CD8-positive, alpha-beta memory T cell (primary cell): ENCODE measurements at places on chromosomes 5 and 9.

- no peak for DNase-seq
Measured at GRCh38 chr5:73544429-73545402, 20.7 kb downstream of the ANKRA2 start.

DNA sequence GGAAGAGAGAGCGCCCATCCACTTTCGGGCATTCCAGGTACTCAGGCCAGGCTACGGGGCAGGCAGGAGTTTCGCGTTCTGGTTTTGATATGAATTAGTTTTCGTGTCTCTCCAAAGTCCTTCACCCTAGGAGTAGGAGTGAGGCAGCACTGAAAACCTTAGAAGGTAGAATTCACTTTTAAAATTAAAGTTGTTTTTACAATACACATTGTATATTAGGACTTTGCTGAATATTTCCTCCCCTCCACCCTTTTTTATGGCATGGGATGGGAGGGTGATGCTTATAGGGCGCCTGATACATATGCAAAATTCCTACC lies 747 bp downstream of the ITGA1 start:
- DNase-seq, result no peak

GRCh38 chr5:11522796-11523195 lies 381.4 kb downstream of the CTNND2 start:
- no peak for DNase-seq

- no peak for DNase-seq
Measured at GRCh38 chr5:38724301-38725030, 121.3 kb upstream of the OSMR start.

DNA sequence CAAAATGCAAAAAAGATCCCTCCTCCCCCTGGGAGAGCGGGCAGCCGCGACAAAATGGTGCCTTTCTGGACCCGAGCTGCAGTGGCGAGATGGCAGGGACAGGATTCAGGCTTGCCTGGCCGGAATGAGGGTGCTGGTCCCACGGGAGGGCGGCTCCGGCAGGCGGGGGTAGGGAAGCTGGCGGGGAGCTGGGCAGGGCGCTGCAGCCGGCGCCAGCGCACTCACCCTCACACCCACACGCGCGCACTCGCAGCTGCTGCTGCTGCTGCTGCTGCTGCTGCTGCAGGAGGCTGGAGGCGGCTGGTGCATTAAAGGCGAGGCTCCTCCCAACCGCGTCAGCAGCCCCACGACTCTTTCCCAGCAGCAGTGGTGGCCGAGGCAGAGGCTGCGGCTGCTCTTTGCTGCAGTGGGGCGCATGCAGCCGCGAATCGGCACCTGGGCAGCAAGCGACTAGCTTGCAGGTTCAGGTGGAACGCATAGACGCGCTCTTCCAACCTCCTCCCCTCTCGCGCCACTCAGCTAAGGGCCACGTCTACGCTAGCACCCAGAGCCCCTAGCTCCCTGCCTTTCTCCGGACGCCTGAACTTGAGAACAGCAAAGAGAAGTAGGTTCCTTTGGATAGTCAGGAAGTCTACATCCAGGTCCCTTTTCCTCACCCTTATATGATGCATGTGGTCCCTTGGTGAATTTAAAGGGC lies at the start of gene PPP2R2B:
Gene PPP2R2B, minus strand, starts transcription at position 282 of the 697 bp plus-strand sequence.
- DNase-seq, result peak; percentile 38

DNA sequence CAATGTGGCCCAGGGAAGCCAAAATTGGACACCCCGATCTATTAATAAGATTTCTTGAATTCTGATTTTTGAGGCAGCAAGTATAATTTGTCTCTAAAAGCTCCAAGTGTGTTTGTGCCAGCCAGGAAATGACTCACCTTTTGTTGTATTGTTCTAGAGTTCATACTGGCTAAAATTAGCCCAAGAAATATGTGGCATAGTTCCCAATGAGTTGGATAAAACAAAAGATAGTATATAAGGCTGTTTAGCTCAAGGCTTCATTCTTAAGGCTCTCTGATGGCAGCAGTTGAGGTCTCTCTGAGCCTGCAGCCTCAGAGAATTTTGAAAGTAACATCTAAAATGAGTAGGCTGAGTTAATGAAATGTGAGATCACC lies 21.6 kb downstream of the HMGXB3 start:
- DNase-seq, result no peak

- DNase-seq, result no peak
Measured at GRCh38 chr5:147912011-147912410, 5.7 kb upstream of the C5orf46 start.

- DNase-seq, result no peak
Measured at GRCh38 chr5:1217596-1218206, 7.5 kb upstream of the SLC6A18 start.

DNA sequence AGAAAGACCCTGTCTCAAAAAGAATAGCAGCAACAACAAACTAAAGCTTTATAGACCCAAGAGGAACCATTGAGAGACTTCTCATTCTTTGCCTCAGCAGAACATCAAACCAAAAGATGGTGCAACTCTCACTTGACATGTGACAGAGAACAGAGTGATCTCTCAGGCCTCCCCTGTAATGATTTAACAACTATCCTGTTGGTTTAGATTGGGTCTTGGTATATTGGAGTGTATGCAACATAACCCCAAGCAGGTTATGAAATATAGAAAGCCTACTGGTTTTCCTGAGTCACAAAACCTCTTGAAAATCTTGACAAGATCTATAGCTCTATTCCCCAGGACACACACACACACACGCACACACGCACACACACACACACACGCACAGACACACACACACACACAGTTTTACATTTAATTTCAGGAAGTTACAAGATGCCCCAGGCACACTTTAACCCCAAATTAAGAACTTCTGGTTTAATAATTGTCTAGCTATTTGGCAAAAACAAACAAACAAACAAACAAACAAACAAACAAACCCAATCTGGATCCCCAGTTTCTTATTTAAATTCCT lies 6.5 kb upstream of the FGF1 start:
- no peak for DNase-seq

DNA sequence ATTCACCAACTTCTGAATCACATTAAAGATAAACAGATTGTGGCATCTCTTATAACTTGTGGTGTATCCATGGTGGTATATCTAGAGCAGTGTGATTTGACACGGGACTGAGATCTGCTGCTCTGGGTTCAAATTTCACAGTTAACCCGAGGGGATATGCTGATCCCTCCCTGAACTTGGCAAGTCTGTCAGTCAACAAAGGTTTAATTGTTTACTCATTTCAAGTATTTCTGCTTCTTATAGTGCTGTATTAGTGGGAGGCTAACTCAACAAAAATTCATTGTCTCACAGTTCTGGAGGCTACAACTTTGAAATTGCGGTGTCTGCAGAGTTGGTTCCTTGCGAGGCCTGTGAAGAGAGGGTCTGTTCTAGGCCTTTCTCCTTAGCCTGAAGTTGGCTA lies 1175.2 kb downstream of the PTPRD start:
- no peak for DNase-seq

DNA sequence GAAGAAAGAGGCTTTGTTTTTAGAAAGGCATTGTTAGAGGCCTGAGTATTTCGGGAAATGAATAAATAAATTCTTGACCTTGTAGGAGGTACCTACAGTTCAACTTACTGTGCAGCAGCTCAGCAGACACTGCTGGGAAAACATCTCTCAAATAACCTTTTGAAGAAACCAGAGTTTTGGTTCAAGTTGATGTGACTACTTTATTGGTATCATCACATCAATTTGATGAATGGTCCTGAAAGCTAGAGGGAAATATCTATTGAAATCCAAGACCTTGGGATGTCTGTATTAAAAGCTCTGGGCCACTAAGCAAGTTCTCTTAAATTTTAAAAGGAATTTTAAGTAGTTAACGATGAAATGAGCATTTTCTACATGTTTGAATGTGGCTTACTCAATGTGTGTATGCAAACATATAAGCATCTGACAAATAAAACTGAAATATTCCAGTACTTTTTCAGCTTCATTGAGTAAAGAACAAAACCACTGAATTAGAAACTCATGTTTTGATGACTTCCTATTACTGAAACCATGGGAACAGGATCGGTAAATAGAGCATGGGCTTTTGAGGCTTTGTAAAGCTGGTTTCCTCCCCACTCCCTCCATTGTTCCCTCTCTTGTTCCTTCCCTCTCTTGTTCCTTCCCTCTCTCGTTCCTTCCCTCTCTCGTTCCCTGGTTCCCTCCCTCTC lies 36.7 kb downstream of the SLC27A6 start:
- DNase-seq, result no peak

DNA sequence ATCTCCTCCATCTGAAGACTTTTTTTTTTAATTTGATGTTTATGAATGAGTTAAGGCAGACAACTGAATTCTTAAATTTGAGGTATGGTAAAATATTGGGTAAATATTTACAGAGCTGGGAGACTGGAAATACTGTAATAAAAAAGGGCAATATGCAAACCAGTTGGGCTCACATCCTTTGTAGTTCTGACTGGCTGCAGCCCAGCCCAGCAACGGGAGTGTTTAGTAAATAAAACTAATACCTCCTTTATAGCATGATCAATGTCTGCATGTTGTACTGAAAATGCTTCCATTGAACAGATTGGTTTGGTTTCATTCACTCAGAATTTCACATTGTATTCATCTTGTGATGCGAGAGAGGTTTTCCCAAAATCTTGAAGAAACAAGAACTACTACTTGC lies 365.0 kb downstream of the DMRT2 start:
- DNase-seq, result no peak

- no peak for DNase-seq
Measured at GRCh38 chr9:114163517-114163951, 8.2 kb downstream of the COL27A1 start.

DNA sequence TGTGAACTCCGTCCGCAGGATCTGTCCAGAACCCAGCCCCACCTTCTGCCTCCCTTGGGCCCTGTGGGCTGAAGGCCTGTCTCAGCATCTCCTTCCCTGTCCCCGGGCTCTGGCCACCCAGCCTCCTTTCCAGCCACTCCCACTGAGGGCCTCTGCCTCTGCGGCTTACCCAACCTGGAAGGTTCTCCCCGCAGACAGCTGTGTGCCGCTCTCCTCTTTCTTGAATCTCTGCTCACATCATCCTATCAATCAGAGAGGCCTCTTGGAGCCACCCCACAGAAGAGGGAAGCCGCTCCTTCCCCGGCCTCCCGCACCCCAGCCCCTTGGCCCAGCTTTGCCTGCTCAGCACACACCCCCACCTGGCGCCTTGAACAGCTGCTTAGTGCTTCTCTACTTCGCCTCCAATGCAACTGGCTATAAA lies 81.5 kb upstream of the UNC5A start:
- DNase-seq, result no peak

GRCh38 chr5:571791-572190 lies 40.3 kb upstream of the CEP72 start:
- DNase-seq, result no peak

DNA sequence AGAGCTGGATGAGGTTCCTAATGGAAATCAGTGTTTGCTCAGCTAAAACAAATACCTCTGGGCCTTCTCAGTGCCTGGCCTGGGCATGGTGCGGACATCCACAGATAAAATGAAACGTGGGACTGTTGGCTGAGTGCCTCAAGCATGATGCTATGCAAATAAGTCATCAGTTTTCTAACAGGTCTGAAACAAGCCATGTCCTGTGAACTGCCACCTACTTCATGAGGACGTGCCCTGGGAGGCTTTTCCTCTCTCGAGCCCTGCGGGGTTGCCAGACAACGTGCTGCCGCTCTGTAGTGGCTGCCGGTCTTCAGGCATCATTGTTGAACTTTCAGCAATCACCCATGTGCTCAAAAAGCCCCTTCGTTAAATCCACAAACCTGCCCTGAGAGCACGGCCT lies 240.4 kb upstream of the IRX2 start:
- DNase-seq, result no peak

GRCh38 chr5:14017904-14018303 lies 73.4 kb upstream of the DNAH5 start:
- DNase-seq, result no peak

GRCh38 chr5:78534148-78534904 lies 114.2 kb downstream of the LHFPL2 start:
- no peak for DNase-seq

- DNase-seq, result no peak
Measured at GRCh38 chr9:134518004-134518606, 123.5 kb upstream of the COL5A1 start.

DNA sequence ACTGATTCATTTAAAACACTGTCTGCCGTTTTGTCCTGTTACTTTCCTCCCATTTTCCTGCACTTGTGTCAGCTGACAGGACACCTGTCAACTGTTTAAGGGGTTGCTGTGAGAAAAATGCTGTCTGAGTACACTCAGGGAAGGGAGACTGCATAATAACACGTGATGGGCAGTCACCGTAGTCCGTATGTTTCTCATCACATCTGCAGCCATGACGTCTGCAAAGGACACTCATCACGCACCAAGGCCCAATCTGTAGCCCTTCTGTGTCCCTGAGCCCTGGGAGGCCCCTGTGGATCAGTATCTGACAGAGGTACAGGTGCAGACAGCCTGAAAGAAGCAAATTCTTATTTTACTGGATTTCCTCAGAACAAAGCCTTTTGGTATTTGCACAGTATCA lies 396.3 kb downstream of the YTHDC2 start:
- DNase-seq, result no peak

- DNase-seq, result no peak
Measured at GRCh38 chr5:28499766-28500290, 1461.4 kb upstream of the CDH9 start.

DNA sequence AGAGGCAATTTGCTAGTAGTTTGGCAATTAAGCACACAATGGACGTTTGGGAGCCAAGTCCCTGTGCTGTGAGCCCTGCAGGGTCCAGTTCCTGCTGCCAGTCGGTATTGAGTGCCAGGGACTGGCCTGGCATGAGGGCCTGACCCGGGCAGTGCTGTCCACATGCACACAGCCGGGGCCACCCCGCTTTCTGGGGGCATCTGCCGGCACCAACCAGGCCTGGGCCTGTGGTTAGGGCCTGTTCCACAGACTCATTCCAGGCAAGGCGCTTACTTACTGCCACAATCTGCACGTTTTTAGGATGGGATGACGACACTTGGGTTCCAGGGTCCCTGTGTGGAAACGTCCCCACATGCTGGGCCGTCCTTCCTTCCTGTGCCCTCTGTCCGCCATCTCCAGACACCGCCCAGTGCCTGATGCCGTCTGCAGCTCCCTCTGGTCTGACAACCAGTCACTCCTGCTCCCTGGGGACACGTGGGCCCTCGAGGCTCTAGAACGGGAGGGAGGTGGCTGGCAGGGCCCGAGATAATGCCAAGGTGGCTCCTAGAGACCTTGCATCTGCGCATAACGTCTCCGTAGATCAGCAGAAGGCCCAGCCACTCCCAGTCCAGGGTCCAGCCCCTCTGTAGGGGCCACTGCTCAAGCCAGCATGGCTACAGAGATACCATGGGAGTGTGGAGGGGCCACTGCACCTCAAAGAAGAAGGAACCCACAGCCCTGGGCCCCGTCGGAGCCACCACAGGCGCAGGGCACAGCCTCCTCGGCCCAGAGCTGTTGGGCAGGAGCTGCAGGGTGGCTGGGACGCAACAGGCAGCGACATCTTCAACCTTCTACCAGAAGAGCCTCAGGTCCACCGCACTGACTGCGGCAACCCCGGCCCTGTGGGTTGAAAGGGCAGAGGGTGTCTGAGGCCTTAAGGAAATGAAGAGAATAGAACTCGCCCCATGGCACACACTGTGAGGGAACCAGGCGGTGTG lies 24.7 kb downstream of the SLC9A3 start:
- DNase-seq, result no peak

DNA sequence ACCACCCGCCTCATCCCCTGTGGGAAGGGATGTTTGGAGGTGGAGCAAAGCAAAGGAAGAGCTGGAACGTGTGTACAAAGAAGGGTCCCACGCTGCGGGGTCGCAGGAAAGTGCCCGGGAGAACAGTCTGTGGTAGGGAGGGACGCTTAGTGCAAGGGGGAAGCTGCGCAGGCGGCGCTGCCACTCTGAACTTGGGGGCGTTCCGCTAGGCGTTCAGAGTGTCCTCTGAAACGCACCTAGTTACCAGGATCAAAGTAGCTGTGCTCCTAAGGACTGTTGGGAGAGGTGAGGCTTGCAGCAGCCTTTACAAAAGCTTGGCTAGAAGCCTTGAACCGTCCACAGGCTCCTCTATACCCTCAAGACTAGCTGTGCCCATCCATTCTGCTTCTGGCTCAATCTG lies 29.3 kb upstream of the PDE8B start:
- no peak for DNase-seq
